Daoy (cell line): ENCODE measurements at places on chromosomes 7 and 10. TPM values are rescaled to one million over a fixed set of nuclear protein-coding genes. Genes with fewer than 3 reads are reported as not detected.

Gene NKX1-2
- total RNA-seq: not detected in 2 replicates

Gene CALCR
- not detected in 2 replicates for total RNA-seq

Gene PHYHIPL
- total RNA-seq: not detected in 2 replicates

Gene AMZ1
- 0.29 TPM in 1 of 2 replicates, not detected in the other for total RNA-seq

Gene GDF2
- not detected in 2 replicates for total RNA-seq

Gene SPDYE2B
- not detected in 2 replicates for total RNA-seq

Gene TWIST1
- 16.5 and 35.5 TPM in 2 replicates for total RNA-seq

Gene FERD3L
- not detected in 2 replicates for total RNA-seq

Gene SEC31B
- total RNA-seq: 0.27 and 0.34 TPM in 2 replicates

Gene HELLS
- 52.1 and 65.4 TPM in 2 replicates for total RNA-seq

Gene GNG11
- total RNA-seq: 14.7 and 21.6 TPM in 2 replicates

Gene ADGRA1
- not detected in 2 replicates for total RNA-seq

Gene PDZD7
- total RNA-seq: 0.42 and 0.51 TPM in 2 replicates

Gene TUBB8
- total RNA-seq: 0.60 TPM in 1 of 2 replicates, not detected in the other

Gene GPNMB
- total RNA-seq: 6.9 and 14.5 TPM in 2 replicates

Gene COL26A1
- total RNA-seq: 0.11 TPM in 1 of 2 replicates, not detected in the other

Gene TBX20
- 1.9 and 7.6 TPM in 2 replicates for total RNA-seq

Gene NRCAM
- total RNA-seq: 0.11 and 1.0 TPM in 2 replicates

Gene CLRN3
- total RNA-seq: not detected in 2 replicates

Gene ELN
- 0.06 and 0.23 TPM in 2 replicates for total RNA-seq

Gene GCK
- 0.46 TPM in 1 of 2 replicates, not detected in the other for total RNA-seq

Gene NXPH1
- not detected in 2 replicates for total RNA-seq
